ENCODE measurements at places on chromosomes 1 and 21. TPM values are rescaled to one million over a fixed set of nuclear protein-coding genes. Genes with fewer than 3 reads are reported as not detected.

COL16A1 gene
- 570 TPM for total RNA-seq

ADAMTS1 gene
- total RNA-seq: 211 TPM

RIIAD1 gene
- total RNA-seq: 4.1 TPM

TLR5 gene
- total RNA-seq: 23.8 TPM

MTF1 gene
- total RNA-seq: 5.3 TPM

GJB4 gene
- 0.24 TPM for total RNA-seq

INKA2 gene
- total RNA-seq: 16.6 TPM

VWA5B1 gene
- 0.24 TPM for total RNA-seq

S100A16 gene
- 40.0 TPM for total RNA-seq

TSTD1 gene
- 40.9 TPM for total RNA-seq

PDE9A gene
- total RNA-seq: 2.9 TPM

ZNF683 gene
- 1.4 TPM for total RNA-seq

TIE1 gene
- total RNA-seq: 17.1 TPM

PHACTR4 gene
- 10.8 TPM for total RNA-seq

LEPR gene
- total RNA-seq: 25.3 TPM

MANEAL gene
- total RNA-seq: 1.7 TPM

SPRR2D gene
- 1.2 TPM for total RNA-seq

OLFM3 gene
- total RNA-seq: 5.1 TPM

ALX3 gene
- 0.48 TPM for total RNA-seq

SERPINC1 gene
- total RNA-seq: not detected

FCAMR gene
- 2.2 TPM for total RNA-seq

BARHL2 gene
- total RNA-seq: not detected

HHIPL2 gene
- total RNA-seq: not detected

AZIN2 gene
- 4.6 TPM for total RNA-seq

RBM15 gene
- 28.4 TPM for total RNA-seq

CD1E gene
- 0.72 TPM for total RNA-seq

EXTL1 gene
- total RNA-seq: 0.48 TPM

CHIA gene
- 5.3 TPM for total RNA-seq

NBPF26 gene
- 34.2 TPM for total RNA-seq

CFHR3 gene
- 22.6 TPM for total RNA-seq

IVL gene
- total RNA-seq: 14.2 TPM

TMPRSS2 gene
- 2.6 TPM for total RNA-seq

ADAMTS4 gene
- 7.5 TPM for total RNA-seq

B4GALT3 gene
- total RNA-seq: 9.1 TPM

ASCL5 gene
- not detected for total RNA-seq

PDC gene
- 14.2 TPM for total RNA-seq

HSPA6 gene
- total RNA-seq: 4.3 TPM

IL22RA1 gene
- total RNA-seq: 3.1 TPM

SLC5A9 gene
- total RNA-seq: 1.9 TPM

ATP13A2 gene
- total RNA-seq: 33.9 TPM

SCNM1 gene
- total RNA-seq: 10.1 TPM

RXFP4 gene
- total RNA-seq: 6.3 TPM

HSD3B1 gene
- 10.8 TPM for total RNA-seq

HES3 gene
- not detected for total RNA-seq

CNIH3 gene
- total RNA-seq: 9.4 TPM

TNNT2 gene
- 2.6 TPM for total RNA-seq

GBP6 gene
- total RNA-seq: 0.48 TPM

UBL4B gene
- total RNA-seq: not detected

PPM1J gene
- total RNA-seq: not detected

DPM3 gene
- not detected for total RNA-seq

MIXL1 gene
- total RNA-seq: 1.4 TPM

RIPPLY3 gene
- total RNA-seq: not detected

SPRR2G gene
- 11.3 TPM for total RNA-seq

Measured in umbilical cord (tissue), 2 donors.